ENCODE measurements at places on chromosomes 11 and 22.

DNA sequence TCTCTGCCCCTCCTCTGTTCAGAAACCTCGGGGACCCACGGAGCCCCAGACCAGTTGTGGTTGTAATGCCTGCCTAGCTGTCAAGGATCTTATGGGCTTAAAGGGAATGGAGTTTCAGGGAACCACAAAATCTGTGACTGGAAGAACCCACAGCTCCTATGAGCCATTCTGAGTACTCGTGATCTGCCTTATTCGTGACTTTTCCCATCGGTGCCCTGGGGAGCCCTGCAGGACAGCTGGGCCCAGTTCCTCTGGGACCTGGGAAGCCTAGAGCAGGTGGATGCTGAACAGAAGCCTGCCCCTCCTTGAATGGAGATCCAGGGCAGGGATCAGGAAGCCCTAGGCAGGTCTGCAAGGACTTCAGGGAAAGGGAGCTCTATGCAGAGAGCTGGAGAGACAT lies 42.1 kb upstream of the TTC12 start:
- no peak for DNase-seq

- no peak for DNase-seq
Observed at GRCh38 chr22:44561139-44561840, 63.3 kb upstream of the RTL6 start.

DNA sequence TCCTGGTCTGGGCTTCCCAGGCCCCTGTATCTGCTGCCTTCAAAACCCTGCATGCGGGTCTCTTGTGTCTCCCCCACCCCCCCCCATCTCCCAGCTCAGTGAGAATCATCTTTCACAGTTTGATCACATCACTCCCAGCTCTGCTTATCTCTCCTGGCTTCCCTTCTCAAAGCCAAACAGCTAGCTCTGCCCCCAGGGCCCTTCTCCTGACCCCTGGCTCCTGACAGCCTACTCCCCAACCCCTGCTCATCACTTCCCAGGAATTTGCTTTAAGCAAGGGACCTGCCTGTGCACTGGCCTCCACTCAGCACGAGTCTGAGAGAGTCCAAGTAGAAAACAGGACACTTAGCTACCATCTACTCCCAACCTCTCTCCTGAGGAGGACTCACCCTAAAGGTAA lies 342.7 kb downstream of the TENM4 start:
- no peak for DNase-seq

DNA sequence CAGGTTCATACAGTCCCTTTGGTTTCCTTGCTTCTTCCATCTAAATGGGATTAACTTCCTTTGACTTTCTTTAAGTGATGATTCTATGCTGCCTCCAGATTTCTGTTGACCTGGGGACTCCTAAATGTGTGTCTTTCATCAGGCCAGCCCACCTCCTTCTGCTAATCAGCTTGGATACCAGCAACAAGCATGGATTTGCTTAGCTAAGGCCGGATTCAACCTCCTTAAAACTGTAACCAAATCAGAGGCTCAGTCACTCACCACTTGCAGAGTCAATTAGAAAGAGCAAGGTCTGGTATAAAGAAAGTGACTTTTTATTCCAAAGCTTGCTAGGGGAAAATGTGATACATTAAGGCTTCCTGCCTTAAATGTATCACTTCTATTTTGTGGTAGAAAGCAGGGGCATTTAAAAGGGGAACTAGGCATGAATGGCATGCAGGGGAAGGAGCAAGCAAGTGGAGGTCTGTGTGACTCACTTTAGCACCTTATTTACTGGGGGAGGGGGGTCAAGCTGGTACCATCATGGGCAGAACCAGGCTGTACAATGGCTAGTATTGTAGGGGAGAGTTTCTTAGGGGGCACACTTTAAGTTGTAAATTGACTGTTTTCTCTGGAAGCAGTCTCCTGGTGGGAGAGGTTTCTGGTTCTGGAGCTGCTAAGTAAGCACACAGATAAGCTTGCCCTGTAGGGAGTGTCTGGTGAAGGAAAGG lies 239.0 kb upstream of the PDGFD start:
- DNase-seq: no peak

DNA sequence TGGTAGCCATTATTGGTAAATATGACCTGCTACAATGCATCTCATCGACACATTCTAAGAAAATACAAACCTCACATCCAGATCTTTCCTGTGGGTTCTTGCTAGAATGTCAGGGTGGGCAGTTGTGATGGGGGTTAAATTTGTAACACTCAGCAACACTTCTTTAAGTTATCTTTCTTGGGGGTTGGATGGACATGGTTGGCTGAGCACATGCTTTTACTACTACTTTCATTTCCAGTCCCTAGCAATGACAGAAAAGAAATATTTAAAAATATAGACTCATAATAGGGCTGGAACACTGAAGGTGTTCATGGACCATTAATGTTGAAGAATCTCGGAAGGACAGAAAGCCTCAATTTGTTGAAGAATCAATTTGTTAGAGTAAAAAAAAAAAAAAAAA lies 57.6 kb downstream of the APOL3 start:
- DNase-seq: no peak

DNA sequence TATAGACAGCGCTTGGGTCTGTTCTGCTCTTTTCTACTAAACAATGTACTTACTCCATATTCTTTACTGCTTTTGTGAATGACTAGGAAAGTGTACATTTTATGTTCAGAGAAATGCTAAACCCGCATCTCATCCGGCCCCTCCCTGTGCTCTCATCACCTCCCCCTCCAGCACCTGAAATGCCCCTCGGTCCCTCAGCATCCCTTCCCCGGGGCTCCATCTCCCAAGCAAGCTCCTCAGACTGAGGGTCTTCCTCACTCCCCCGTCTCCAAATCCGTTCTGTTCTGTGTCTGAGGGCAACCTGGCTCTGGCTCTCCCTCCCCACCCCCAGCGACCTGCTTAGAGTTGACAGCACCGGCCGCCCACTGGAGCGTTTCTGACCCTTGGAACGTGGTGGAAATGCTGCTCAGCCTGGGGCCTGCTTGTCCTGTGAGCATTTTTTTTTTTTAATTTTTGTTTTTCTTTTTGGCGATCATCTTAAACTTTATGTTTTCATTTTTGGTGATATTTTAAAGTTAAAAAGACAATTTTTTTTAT lies 1.4 kb downstream of the SELENOO start:
- no peak for DNase-seq

- no peak for DNase-seq
Observed at GRCh38 chr22:27241430-27242321, 559.9 kb downstream of the MN1 start.

- peak; percentile 20 for DNase-seq
Observed at GRCh38 chr22:30485362-30485988, 13.7 kb upstream of the SEC14L3 start.

DNA sequence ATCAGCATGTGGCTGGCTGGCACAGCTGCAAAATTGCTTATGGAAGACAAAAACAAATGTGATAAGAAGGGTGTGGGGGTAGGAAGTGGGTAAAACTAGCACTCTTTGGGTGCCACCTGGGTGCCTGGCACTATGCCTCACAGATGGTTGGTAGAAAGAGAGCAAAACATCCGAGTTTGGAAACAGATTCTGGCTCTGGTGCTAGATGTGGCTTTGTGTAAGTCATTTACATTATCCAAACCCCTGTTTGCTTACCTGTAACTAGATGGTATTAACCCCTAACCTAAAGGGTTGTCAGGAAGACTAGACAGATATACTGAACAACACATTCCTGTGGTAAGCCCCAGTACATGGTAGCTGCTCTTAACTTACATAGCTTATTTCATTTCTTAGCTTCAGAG lies 905.6 kb downstream of the DLG2 start:
- DNase-seq: no peak

- DNase-seq: no peak
Observed at GRCh38 chr22:37181681-37182080, 6.4 kb downstream of the C1QTNF6 start.

GRCh38 chr22:39593931-39594285 lies 23.4 kb downstream of the CACNA1I start:
- no peak for DNase-seq

DNA sequence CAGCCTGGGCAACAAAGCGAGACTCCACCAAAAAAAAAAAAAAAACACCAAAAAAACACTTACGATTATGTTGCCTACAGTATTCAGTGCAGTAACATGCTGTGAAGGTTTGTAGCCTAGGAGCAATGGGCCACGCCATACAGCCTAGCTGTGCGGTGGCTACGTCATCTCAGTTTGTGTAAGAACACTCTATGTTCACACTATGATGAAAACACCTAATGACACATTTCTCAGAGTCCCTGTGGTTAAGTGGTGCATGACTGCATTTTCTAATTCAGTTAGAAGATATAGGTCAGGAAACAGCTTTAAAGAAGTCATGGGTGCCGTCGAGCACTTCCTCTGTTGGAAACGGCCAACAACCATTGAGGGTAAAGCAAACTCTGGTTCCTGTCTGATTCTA lies 75.7 kb upstream of the ANO1 start:
- no peak for DNase-seq

GRCh38 chr11:38927993-38928392 lies 2330.0 kb upstream of the RAG2 start:
- no peak for DNase-seq

DNA sequence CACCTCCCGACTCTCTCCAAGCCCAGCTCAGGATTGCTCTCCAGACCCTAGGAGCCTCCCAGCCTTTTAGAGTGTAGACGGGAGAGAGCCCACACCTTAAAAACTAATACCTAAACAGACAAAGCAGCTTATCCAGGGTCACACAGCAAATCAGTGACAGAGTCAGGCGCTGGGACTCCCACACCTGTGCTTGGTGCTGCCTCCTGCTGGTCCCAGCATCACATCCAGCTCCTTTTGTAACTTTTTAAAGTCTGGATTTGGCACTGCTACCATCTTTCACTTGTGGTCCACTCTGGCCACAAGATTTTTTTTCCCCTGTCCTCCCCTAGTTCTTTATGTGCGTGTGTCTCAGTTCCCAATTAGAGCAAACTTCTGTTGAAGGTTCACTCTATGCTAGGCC lies 4.7 kb downstream of the ANO1 start:
- no peak for DNase-seq

DNA sequence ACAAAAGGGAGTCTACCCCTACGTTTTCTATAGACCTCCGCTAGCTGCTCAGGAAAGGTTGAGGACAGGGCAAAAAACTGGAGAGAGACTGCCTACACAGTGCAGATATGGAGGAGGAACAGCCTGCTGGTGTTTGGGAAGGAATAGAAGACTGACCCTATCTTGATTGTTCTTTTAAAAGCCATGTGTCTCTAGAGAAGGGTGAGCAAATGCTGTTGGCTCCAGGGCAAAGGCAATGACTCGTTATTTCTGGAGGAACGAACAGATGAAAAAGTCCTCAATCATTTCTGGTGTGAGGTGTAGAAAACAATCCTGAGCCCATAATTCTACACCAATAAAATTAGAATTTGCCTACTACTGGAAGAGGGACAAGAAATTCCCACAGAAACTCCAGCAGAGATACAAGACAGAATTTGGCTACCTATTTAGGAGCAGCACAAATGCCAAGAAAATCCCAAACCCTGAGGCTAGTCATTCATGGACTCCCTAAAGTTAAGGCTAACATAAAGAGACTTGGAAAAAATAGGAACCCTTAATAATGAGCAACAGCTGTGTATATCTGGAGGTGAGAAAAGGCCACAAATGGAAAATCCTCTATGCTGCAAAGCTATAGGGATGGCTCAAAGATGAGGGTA lies 1206.3 kb upstream of the CNTN5 start:
- DNase-seq: no peak

GRCh38 chr11:19722702-19723101 lies 10.1 kb downstream of the NAV2 start:
- no peak for DNase-seq

DNA sequence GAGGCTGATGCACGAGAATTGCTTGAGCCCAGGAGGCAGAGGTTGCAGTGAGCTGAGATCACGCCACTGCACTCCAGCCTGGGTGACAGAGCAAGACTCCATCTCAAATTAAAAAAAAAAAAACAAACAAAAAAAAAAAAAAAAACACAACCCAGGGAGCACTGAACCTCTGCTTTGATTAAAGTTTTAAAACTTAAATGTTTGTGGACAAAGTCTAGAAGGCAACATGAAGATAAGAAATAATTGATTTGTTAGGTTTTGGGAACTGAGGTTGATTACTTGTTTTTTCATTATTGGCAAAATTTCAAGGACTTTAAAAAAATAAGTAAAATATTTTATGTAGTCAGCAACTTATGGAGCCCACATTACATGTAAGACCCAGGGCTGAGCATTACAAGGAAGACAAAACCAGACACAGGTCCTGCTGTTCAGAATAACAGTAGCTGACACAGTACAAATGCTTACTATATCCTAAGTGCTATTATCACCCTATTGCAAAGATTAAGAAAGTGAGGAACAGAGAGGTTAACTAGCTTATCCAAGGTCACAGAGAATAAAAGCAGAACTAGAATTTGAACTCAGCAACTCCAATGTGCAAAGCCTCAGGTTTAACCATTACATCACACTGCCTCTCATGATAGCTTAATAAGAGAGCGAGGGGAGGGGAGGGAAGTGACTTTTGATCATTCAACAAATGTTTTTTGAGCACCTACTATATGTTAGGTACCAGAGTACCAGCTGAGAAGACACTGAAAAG lies 2.3 kb upstream of the CRY2 start:
- DNase-seq: no peak

GRCh38 chr11:2550606-2550970 lies 105.8 kb downstream of the KCNQ1 start:
- DNase-seq: no peak

DNA sequence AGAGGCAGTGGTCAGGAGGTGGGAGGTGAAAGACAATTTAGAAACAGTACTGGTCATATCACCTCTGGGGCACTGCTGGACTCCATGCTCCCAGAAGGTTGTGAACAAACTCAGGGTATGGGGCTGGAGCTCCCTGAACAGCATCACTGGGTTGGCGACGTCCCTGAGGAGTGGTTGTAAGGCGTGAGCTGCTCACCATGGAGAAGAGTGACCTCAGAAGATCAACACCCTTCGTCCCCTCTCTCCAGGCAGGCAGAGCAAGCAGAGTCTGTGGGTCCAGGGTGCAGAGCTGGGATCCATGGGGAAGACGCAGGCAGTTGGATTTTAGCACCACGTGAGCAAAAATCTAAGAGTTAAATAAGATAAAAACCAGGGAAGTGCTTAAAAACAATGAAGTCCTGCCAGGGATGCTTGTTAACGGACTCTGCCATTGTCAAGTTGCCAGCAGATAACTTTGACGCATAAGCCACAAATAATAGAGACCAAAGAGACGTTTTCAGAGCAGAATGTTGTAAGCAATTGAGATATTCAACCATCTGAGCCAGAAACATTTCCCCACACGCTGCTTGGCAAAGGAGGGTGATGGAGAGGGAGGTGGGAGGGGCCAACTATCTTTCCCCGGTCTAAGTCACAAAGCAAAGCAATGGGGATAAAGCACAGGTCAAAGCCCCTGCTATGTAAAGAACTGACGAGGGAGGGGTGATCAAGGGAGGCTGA lies 13.6 kb downstream of the PNPLA5 start:
- DNase-seq: no peak

- peak; percentile 13 for DNase-seq
Observed at GRCh38 chr22:44133901-44134571, 46.7 kb upstream of the PARVG start.

DNA sequence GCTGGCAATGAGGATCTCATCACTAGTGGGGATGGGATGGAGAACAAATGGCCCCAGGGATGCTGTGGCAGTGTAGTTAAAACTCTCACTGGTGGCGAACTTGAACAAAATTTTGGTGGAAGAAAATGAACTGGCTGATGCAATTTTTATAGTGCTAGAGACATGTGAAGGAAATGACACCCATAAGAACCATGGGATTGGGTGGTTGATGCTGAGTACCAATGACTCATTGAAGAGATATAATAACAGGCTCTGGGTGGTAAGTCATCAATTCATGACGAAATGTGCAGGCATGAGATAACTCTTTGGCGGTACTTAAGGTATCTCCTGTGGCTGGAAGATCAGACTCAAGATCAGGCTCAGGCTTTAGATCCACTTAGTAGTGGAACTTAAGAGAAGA lies 172.9 kb upstream of the DDI1 start:
- no peak for DNase-seq

- no peak for DNase-seq
Observed at GRCh38 chr22:38167988-38168407, 13.6 kb downstream of the PLA2G6 start.

Measured in putamen (tissue), 1 donor.